ENCODE measurements at places on chromosomes 3 and 15.

DNA sequence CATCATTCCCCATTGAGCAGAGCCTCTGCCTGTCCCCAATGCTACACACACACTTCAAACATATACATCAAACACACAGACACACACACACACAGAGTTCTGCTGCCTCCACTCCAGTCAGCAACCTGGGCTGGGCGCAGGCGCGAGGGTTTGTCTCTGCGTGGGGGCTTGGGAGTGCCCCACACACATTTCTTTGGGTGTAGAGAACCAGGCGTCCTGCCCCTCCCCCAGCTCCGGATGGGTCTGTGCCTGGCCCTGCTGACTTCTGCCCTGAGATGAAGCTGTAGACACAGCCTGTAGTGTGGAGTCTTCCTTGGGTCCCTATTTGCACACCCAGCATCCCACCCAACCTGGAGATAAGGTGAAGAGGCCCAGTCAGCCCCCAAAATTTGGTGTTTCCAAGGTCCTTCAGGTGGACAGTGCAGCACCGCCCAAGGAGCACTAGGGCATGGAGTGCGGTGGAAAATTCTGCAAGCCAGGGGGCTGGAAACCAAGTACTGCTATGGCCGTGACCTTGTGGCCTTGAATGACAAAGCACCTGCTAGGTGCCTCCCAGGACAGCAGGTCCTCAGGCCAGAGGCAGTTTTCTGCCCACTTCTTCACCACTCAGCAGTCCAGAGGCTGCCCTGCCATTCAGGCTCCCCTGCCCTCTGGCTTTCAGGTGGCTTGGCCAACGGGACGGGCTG is 26.8 kb downstream of the FBXW12 start:
- no peak for DNase-seq

DNA sequence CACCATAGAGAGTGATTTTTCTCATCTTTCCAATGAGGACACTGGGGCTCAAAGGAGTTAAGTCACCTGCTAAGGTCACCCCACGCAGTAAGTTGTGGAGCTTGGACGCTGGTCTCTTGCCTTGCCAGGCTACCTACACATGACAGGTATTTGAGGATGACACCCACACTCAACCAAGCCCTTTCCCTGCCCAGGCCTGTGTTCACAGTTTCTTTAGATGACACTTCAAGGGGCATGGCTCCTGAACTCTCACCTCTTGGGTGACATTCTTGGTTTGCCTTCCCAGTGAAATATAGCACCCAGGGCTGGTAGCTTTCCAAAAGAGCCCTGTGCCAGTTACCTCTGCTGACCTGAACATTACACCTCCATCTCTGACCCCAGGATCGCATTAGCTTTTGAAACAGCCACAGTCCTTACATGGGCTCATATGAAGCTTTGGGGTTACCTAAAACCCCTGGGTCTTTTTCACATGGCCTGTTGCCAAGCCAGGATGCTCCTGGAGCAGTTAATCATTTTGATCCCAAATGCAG is 148.0 kb downstream of the RPLP1 start:
- DNase-seq = no peak

GRCh38 chr3:27657404-27657803 is 64.7 kb downstream of the EOMES start:
- DNase-seq = no peak

DNA sequence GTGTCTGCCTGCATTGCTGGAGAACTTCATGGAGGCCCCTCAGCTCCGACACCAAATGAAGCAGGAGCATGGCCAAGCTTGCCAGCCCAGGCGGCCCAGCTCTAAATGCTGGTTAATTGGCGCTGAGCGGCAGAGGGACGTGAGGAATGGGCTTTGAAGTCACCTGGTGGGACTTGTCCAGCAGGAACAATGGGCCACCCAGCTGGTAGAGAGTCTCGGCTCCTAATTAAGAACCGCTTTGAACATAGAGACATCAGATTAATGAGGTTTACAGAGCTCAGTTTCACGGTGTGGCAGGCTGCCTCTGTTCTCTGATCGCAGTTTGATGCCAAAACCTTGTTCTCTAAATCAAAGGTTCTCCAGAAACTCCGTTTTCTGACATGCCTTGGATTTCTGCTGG is 77.5 kb upstream of the LINGO1 start:
- no peak for DNase-seq

- no peak for DNase-seq
These were observed 30.6 kb downstream of the PTX3 start for GRCh38 chr3:157467200-157467599.

DNA sequence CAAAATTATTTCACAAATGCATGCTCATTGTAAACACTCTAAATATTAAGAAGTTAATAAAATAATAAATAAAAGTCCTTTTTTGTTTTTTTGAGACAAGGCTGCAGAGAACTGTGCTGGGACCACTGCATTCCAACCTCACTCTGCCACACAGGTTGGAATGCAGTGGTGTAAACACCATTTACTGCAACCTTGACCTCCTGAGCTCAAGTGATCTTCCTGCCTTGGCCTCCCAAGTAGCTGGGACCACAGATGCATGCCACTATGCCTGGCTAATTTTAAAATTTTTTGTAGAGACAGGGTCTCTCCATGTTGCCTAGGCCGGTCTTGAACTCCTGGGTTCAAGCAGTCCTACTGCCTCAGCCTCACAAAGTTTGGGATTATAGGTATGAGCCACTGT is 578.4 kb downstream of the ZIC1 start:
- no peak for DNase-seq

DNA sequence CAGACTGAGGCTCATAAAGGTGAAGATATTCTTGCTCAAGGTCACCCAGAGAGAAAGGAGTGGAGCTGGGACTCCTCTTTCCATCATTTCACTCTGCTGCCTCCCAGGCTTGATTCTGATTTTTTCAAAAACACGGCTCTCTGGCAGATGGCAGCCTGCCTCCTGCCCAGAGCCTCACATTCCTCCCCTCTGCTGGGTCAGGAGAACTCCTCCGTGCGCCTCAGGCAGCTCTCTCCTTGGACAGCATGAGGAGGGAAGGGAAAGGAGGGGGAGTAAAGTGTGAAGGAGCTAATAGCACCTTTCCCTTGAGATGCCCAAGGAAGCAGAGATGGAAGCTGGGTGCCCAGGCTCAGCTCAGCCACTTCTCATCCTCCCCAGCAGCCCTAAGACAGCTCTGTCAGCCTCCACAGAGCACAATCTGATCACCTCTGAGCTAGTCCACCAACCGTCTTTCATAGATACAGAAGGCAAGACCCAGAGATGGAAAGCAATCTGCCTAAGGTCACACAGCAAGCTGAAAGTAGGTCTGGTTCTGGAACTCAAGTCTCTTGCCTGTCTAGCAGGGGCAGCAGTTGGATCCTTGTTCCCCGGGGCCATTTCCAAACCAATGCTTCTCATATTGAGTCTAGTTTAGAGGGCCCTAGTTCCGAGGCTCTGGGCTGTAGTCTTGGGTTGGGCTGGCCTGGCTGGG is 3.5 kb downstream of the RLBP1 start:
- DNase-seq = no peak

GRCh38 chr3:139309880-139310279 is 33.9 kb upstream of the MRPS22 start:
- DNase-seq = no peak

DNA sequence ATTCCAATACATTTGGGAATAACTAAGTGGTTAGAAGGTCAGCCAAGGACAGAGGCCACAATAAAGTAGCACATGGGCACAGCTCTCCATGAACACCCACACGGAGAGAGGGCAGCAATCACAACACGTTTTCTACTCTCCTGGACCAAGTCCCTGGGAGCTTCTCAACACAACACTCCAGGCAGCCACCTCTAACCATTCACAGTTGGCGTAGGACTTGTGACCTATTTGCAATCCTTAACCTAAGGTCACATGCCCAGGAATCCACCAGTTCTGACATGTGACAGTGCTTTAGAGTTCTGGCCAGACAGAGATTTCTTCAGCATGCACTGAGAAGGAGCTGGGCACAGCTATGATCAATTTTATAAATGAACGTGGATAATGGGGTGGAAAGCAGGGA is 280.8 kb downstream of the SHQ1 start:
- no peak for DNase-seq

DNA sequence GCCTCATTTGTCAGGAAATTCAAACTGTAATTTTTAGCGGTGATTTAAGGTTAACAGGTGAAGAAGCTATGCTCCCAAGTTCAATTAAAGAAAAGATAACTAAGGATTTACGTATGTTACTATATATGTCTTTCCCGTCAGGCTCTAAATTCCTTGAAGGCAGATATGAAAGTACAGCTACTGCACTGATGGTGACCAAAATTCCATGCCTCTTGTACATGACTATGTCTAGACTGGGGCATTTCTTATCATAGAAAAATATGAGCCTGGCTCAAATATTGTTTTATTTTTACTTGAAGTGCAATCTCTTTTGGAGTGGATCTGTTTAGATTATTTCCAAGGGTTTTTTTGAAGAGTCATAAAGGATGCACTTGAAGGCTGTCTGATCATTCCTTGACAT is 647.1 kb upstream of the KCNMB2 start:
- DNase-seq = no peak

- DNase-seq = peak; percentile 65
These were observed 89.0 kb upstream of the FGF12 start for GRCh38 chr3:192816351-192816750.

DNA sequence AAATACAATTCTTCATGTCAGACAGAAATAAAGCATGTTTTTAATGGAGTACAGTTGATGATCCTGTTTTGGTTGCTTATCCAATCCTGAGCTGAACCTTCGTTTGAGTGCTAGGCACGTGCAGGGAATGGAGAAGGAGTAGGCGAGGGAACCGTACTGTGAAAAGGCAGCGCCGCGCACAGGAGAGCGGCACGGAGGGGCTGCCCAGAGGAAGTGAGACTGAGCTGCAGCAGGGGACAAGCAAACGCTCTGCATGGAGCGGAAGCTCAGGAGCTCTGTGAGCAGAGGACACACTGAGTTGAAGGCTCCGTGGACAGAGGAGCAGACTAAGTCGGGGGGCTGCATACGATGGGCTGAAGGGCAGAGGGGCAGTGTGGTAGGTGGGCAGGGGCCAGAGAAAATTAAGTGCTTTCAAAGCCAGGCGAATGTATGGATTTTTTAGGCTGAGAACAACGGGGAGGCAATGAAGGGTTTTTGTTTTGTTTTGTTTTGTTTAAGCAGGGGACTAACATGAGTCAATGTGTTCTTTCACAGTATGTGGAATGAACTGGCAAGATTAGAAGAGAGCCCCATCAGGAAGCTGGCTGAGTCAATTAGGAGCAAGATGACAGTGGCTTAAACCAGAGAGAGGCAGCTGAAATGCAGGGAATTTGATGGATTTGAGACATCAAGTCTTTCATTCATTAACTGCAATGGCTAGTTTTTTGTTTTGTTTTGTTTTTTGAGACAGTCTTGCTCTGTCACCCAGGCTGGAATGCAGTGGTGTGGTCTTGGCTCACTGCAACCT is 23.8 kb upstream of the TM2D3 start:
- peak; percentile 73 for DNase-seq

DNA sequence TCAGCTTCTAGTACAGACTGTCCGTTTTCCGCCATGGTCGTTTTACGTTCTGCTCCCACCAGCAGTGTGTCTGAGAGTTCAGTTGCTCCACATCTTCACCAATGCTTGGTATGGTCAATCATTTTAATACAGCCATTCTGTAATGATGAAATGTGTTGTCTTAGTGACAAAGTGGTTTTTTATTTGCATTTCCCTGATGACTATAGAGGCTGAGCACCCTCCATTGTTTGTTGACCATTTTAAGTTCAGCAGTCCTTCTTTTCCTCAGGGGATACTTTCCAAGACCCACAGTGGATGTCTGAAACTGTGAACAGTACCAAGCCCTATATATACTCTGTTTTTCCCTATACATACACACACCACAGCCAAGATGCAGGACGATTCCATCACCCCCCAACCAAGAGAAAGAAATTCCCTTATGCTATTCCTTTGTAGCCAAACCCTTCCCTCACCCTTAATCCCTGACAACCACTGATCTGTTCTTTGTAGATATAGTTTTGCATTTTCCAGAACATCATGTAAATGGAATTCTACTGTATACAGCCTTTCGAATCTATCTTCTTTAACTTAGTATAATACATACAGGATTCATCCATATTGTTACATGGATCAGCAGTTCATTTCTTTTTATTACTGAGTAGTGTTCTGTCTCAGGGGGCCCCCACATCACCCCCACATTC is 55.9 kb downstream of the C3orf20 start:
- DNase-seq = no peak

- DNase-seq = peak; percentile 80
These were observed 160.0 kb downstream of the FRMD5 start for GRCh38 chr15:44034933-44035624.

DNA sequence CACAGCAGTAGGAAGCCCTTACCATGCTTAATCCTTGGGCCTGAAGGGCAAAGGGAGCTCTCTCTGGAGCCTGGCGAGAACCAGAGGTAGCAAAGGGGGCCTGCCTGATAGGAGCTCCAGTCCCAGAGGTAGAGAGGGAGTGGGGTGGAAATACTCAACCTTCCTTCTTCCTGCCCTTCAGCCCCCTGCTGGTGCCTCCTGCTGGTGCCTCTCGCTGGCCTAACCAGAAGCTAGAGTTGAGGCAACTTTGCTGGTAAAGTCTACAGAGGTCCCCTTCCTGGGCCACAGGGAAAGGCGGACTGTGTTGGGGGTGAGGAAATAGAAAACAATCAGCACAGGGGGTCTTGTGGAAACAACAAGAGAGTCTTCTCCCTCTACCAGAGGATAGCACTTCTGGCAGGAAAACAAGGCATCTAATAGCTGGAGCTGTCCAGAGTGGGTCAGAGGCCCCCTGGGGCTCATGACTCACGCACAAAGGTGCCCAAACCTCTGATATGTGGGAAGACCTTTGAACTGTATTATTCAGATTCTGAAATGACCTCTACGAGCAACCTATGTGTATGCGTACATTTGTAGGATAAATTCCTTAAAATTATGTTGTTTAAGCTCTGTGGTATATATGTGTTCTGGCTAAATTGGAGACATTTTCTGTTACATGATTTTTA is 133.9 kb downstream of the LRRC28 start:
- DNase-seq = no peak

DNA sequence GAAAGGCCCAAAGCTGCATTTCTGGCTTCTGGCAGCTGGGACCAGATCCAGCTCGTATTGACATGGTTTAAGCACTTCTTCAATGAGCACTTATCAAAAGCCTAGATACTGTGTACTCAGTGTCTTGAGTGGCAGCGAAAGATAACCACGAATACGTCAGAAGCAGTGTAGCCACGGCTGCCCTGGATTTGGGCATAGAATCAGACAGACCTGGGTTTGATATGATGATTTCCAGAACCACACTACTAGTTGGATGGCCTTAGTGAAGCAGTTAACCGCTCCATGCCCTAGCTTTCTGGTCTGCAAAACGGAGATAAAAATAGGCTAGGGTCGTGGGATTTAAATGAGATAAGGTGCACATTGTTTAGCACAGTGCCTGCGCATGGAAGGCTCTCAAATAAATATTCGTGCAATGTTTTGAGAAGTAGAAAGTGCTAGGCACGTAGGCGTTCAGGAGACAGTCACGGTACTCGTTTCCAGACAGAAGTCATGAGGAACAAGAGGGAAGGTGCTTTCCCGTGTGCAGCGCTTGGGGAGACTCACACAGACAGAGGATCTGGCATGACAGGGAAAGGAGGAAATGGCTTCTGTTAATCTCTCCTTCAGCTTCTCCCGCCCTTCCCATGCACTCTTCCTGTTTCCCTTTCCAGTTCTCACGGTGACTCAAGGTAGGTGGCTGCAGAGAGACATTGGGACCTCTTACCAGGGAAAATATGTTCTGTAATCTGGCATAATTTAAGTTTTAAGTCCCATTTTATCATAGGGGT is 70.3 kb downstream of the CCNL1 start:
- DNase-seq = no peak

- DNase-seq = no peak
These were observed 1.4 kb downstream of the AEN start for GRCh38 chr15:88622605-88622975.

All from fibroblast of skin of abdomen (primary cell).